ENCODE measurements at places on chromosomes 12 and 14.

DNA sequence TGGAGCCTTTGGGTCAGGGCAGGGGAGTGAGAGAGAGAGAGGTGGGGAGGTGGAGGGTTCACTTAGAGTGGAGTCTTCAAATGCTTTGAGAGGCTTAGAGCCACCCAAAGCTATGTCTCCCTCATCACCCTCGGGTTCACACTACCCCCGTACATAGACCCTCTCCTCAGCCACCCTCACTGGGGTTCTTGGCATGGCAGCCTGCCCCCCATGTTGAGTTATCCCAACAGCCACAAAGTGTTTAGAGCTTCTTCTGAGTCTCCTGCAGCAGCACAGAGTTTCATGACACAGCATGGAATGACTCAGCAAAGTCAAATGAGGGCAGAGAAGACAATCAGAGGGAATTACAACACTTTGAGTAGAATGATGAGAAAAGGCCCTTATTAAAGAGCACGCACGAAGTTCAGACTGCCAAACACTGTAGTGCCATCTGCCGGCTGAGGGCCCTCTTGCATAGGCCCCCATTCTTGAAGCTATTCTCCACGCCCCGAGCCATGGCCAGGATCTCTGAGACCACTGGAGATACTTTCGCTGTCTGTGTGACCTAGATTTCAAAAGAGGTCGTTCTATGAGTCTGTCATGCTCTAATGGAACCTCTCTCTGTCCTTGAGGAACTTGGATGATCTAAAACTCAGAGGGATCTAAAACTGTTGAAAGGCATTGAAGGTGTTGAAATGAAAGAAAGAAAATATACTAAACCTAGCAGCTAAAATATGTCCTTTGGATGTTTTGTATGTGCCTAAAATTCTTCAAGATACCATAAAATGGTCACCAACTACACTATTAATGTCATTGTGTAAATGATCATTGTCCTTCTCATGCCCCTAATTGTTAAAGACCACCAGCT is 221.9 kb downstream of the PELI2 start:
- peak; percentile 79 for DNase-seq

GRCh38 chr14:85217412-85217811 is 312.5 kb upstream of the FLRT2 start:
- DNase-seq: no peak

GRCh38 chr12:62737615-62738014 is 197.3 kb downstream of the PPM1H start:
- DNase-seq: no peak

GRCh38 chr12:28869197-28869596 is 279.9 kb upstream of the FAR2 start:
- no peak for DNase-seq

GRCh38 chr12:79982086-79983062 is 47.5 kb upstream of the PPP1R12A start:
- DNase-seq: no peak

DNA sequence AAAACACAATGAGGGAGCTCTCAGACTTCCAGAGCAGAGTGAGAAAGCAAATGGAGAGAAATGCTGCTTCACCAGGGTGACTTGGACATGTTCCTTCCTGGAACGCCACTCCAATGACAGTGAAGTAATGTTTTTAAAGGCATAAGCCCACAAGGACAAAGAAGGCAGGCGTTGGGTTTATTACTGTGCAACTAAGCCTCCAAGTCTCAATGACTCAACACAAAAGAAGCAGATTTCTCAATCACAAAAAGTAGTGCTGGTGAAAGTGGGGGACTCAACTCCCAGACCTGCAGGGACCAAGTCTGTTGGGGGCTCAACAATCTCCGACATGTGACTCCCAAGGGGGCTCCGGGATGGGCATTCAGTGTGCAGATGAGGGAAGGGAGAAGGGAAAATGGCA is 505.2 kb downstream of the BCL11B start:
- DNase-seq: no peak

DNA sequence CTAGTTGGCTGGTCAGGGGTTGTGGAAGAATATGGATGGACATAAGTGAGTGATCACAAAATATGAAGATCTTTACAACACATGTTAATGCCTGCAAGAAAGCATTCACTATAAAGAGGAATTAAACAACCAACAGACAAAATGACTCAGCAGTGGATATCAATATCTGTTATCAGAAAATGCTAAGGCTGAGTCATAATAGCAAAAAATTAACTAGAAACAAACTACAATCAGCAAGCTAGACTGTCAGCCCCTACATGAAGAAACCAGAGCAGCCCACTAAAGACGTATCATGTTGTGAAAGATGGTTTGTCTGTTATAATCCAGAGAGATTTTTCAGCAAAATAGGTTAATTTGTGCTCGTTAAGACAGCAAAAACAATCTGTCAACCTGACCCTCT is 472.9 kb downstream of the NELL2 start:
- DNase-seq: no peak

All from NCI-H748 treated with DMSO at 0.1 percent for 48 hours (cell line).